ENCODE measurements at places on chromosomes 1 and 21. TPM values are rescaled to one million over a fixed set of nuclear protein-coding genes. Genes with fewer than 3 reads are reported as not detected.

GRCh38 chr1:232611834-232612233 is 18.1 kb downstream of the SIPA1L2 start:
- no peak for DNase-seq

DNA sequence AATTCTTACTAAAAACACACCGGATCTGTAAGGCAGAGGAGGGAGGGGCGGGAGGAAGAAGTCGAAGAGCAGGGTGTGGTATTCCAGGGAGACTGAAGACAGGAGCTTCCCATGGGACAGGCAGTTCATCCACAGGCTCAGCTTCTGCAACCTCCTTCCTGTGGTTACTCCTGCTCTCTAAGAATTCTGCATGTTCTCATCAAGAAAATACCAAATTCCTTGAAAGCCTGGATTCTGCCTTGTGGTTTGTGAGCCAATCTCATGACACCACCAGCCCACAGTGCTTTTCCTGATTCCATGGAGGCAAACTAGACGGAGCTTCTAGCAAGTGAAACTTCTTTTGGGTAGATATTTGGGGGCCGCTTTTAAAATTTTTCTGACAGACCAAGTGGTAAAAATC is 1.1 kb upstream of the ST6GALNAC3 start:
- peak; percentile 41 for DNase-seq

DNA sequence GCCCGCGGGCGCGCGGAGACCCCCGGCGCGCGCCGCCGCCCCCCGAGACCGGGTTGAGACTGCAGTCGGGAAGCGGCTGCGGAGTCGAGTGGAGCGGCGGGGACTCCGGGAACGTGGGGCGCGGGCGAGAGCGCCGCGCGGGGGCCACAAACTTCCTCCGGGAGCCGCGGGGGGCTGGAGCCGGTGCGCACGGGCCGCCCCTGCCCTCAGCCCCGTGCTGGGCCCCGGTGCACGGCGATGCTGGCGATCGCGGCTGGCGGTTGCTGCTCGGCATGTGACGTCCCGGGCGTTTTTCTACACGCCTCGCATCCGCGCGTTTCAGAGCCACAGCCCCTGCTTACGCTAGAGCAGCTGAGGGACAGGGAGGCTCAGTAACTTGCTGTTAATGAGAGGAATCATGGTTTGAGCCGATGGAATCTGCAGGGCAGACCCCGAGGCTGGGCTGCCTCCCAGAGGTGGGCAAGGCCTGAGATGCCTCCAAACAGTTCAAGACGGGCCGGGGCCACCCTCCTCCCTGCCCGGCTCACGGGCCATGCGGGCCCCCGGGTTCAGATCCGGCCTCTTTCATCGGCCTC is 520 bp downstream of the TMEM201 start:
- DNase-seq = peak; percentile 49

Gene CD1C
- not detected for total RNA-seq

DNA sequence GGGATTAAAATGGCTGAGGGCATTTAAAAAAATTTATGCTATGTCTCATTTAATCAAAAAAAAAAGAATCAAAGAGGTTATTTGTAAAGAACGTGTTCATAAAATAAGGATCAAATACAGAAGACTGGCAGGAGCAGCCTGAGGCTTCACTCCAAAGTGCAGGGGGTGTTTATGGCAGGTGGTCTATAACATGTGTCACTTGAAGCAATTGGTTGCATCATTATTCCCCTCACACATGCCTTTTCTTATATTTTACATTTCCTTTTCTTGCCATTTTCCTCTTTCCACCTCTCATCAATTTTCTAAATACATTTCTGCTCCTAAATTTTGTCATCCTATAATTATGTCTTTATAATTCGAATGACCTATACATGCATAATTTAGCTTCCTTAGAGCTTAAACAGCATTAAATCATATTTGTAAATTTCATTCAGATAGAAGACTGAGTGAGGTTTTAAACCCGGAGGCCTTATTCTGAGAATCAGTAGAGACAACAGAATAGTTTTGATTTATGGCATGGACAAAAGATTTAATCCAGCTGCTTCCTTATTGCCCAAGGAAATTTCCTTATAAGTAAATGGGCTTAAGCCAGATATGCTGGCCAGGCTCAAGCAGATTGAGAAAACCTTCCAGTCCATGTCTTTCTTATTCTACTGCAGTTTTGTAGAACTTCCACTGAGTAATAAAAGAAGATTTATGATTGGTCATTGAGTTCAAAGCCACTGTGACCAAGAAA is 322.8 kb downstream of the TGFB2 start:
- DNase-seq = no peak

DNA sequence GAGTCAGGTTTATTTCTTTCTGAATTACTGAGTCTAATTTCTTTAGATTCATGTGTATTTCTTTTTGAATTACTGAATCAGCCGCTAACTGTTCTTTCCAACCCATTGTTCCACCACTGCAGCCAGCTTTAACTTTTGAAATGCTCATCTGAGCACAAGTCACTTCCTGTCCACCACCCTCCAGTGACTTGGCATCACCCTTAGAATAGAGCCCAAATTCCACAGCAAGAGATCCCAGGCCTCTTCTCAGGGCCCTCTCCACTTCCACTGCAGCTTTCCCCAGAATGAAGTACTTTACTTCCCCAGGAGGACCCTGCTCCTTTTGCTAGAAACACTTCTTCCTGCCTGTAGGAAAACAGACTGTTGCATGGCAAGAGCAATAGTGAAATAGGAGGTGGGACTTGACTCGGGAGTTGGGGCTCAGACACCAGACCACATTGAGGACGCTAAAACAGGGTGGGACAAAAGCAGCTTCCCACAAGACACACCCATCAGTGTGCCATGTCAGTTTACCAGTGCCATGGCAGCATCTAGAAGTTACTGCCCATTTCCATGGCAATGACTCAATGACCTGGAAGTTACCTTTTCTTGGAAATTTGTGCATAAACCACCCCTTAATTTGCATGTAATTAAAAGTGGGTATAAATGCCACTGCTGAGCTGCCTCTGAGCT is 56.5 kb upstream of the ADAR start:
- DNase-seq = peak; percentile 26

Gene SPATA6
- 4.8 TPM for total RNA-seq

Gene DDX59
- total RNA-seq = 18.3 TPM

Gene CNR2
- not detected for total RNA-seq

Gene SPATC1L
- total RNA-seq = 16.1 TPM

DNA sequence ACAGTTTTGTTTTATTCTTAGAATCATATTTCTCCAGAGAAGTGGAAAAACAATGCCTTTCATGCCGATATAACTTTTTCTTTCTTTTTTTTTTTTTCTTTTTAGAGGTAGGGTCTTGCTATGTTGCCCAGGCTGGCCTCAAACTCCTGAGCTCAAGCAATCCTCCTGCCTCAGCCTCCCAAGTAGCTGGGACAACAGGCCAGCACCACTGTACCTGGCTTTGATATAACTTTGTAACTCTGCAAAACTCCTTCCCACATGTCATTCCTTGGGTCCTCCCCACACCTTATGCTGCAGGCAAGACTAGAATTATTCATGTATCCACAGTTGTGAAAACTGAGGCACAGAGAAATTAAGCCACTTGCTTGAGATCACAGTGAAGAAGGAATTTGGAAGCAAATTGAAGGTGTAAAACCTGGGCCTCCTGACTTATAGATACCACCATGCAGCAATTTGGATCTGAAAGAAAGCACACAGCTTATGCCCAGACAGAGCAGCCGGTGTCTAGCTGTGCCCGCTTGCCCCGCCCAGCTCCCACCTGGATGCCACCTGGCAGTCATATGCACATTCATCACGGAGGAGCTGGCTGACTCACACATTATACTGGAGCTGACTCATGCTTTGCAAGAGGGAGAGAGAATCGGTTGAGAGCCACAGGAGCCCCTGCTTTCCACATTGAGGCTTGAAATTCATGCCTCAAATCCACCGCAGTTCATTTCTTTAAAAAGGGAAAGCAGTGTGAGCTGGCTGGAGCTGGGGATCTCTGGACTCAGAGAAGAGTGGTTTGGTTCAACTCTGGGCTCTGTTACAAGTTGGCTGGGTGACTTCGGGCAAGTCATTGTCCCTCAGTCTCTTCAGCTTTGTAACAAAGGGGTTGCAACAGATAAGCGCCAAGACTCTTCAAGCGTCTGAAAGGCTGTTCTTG is 8.3 kb upstream of the SLC2A1 start:
- DNase-seq = peak; percentile 95

Gene DYRK3
- total RNA-seq = 11.5 TPM

DNA sequence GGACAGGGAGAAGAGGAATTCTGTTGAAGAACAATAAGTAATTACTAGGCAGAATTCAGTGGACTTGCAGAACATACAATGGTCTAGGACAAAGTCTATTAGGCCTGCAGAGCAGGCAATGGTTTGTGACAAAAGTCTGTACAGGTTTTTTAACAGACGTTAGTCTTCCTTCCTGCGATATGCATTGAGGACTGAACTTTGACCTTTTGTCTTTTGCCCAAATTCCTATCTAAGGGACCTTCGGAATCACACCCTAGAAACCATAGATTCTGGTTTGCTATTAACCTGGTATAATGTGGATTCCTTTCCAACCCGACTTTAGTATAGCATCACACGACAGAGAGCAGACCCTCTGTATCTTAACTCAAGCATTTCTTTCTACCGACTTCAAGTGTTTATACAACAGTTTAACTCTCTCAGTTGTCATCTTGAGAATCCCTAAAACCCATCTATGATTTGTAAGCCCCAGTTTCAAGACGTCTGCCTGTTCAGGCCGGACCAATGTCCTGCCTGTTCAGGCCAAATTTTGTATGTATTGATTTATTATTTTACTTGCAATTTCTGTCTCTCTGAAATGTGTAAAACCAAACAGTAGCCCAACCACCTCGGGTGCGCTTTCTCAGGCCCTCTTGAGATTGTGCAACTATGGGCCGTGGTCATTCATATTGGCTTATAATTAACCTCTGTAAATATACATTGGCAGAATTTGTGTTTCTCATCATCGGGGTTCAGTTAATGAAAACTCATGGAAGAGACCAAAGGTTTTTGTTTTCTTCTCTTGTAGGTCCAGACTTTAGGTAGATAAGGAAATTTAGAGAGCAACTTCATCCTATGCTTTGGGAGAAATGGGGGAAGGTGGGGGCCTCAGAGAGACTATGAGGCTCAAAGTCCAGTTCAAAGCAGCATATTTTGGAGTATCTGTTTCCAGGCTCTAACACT is 76.9 kb upstream of the TNFSF18 start:
- DNase-seq = no peak

Gene DOCK7
- total RNA-seq = 43.1 TPM

Gene KCNE1
- 0.45 TPM for total RNA-seq

- no peak for DNase-seq
Observed at GRCh38 chr1:6491480-6491962, at the start of gene PLEKHG5. TSS of gene PLEKHG5 (minus strand) at chr1:6491667. CDS start at chr1:6477571, 14,096 bp downstream.

Gene TTC22
- total RNA-seq = not detected

Gene CTBS
- 10.2 TPM for total RNA-seq

DNA sequence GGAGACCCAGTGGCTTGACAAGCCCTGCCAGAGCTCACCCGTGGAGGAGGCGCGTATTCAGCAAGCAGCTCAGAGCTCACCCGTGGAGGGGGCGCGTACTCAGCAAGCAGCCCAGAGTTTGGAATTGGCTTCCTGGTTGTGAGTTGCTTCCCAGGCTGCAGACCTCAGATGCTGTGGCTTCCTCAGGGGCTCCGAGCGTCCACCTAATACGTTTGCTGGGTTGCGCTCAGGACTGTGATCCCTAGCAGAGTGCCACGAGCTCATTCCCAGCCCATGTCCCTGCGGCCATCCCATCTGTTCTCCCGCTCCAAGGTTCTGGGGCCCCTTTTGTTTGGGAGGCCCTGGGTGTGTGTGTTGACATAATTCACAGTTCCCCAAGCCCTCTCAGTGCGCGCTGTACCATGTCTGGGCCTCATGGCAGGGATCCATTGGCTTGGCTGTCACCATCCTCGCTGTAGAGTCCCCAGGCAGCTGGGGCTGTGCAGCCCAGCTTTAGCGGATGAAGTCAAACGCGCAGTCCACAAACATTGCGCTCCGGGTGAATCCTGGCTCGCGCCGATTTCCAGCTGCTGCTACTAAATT is 3.6 kb downstream of the AJAP1 start:
- DNase-seq = no peak

GRCh38 chr1:77655431-77655974 is 27.0 kb downstream of the ZZZ3 start:
- DNase-seq = peak; percentile 38

GRCh38 chr1:4327142-4327541 is 327.3 kb upstream of the AJAP1 start:
- DNase-seq = no peak

Gene AMY1A
- not detected for total RNA-seq

DNA sequence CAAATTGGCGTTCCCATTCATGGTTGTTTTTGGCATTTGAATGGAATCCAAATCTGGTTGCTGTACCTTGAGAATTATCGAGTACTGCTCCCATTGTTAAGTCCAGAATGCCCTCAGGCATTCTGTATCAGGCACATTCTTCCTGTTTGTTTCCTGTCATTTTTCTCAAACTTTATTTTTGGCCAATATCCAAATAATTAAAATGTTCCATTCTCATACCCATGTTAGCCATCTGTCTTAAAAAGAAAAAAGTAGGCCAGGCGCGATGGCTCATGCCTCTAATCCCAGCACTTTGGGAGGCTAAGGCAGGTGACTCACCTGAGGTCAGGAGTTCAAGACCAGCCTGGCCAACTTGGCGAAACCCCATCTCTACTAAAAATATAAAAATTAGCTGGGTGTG is 29.3 kb upstream of the SHISA4 start:
- DNase-seq = no peak

DNA sequence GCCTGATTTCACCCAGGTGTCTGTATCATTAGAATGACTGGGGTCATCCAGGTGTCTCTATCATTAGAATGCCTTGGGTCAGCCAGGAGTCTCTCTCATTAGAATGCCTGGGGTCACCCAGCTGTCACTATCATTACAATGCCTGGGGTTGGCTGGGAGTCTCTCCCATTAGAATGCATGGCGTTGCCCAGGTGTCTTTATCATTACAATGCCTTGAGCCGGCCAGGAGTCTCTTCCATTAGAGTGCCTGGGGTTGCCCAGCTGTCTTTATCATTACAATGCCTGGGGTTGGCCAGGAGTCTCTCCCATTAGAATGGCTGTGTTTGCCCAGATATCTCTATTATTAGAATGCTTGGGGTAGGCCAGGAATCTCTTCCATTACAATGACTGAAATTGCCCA is 61.6 kb downstream of the RNF187 start:
- DNase-seq = no peak

GRCh38 chr1:71809085-71809484 is 473.3 kb downstream of the NEGR1 start:
- DNase-seq = no peak

DNA sequence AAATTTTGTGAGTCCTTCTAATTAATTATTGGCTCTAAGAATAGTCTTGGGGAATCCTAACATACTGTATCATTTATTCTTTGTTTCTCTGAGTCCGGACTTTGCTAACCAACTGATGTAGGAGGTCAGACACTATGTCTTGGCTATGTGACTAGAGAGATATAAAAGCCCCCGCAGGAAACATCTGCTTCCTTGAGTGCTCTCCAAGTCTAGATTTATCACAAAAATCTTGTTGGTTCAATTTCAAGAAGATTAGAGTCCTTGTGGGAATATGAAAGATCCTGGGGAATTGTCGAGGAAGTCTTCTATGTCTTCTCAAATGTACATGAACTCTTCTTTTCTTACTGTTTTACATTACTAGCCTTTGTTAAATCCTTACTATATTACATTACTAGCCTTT is 1712.5 kb downstream of the NCAM2 start:
- DNase-seq = no peak

Gene SLC30A2
- total RNA-seq = 0.21 TPM
